ENCODE measurements at places on chromosomes 6 and 20.

DNA sequence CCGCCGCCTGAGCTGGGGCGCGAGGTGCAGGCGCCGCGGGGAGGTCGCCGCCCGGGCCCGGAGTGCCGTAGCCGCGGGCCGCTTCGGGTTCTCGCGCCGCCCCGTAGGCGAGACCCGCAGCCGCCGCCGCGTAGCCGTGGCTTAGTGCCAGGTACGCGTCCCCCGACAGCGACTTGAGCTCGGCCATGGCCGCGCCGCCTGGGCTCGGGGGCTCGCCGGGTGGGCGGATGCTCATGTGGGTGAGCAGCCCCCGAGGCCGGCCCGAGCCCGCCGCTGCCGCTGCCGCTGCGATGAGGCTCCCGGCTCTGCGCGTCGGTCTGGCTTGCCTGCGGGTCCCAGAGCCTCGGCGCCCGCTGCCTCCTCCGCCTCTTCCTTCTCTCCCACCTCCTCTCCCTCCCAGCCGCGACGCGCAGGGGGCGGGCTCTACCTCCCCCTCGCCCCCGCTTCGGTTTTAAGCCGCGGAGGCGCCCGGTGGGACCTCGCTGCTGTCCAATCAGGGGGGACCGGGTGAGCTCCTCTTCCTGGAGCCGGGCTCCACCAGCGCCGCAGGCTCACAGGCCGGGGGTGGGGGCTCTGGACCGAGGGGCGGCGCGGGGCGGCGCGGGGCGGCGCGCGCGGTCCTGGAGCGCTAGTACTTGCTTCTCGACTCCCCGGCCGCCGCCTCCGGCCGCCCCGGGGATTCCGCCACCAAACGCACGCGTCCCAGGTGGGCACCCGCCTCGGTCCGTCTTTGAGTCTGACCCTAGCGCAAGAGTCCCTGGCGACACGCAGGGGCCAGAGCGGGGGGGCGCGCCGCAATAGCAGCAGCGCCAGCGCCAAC is at the start of gene BHLHE23:
TSS of gene BHLHE23 (minus strand) at position 425 of the 820 bp plus-strand sequence. CDS start at position 235, 190 bp downstream.
- DNase-seq: no peak

GRCh38 chr6:166442131-166442685 is 59.5 kb upstream of the MPC1 start:
- DNase-seq: no peak

GRCh38 chr20:4112481-4113421 is 97.4 kb upstream of the RNF24 start:
- peak; percentile 67 for DNase-seq

GRCh38 chr20:62728781-62729300 is 20.2 kb downstream of the NTSR1 start:
- no peak for DNase-seq

DNA sequence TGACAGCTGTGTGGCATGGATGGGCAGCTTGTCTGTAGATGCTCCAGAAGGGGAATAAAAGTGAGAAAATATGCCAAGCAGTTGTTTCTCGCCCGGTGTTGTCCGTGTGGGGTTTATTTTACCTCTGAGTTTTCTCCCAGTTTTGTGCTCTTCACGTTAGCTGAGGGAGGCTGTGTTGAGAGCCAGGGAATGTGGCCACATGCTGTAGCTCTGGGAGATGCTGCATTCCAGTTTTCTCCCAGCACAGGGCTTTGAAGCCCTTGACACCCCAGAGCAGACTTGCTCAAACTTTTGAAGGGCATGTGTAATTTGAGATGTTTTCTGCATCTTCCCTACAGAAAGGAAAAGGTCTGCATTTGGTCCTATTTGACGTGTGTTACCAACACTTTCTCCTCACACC is 67.7 kb downstream of the RREB1 start:
- DNase-seq: peak; percentile 60

- no peak for DNase-seq
Observed at GRCh38 chr6:10402648-10403311, 12.1 kb downstream of the TFAP2A start.

DNA sequence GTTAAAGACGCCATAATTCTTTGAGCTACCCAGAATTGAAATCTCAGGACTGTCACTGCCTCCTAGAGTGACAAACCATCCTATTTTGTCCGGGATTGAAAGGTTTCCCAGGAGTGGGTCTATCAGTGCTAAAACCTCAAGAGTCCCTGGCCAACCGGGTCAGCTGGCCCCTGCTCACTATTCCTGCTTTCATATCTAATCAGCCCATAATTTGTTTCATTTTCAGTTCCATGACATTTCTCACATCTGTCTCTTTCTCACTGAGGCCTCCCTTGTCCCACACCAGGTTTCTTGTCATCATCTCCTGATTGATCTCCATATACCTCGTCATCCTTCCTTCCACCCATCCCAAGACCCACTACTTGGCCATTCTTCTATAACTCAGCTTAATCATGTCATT is 98.2 kb downstream of the SLC35B3 start:
- no peak for DNase-seq

GRCh38 chr6:43667245-43668150 is 20.1 kb downstream of the MRPS18A start:
- peak; percentile 62 for DNase-seq

DNA sequence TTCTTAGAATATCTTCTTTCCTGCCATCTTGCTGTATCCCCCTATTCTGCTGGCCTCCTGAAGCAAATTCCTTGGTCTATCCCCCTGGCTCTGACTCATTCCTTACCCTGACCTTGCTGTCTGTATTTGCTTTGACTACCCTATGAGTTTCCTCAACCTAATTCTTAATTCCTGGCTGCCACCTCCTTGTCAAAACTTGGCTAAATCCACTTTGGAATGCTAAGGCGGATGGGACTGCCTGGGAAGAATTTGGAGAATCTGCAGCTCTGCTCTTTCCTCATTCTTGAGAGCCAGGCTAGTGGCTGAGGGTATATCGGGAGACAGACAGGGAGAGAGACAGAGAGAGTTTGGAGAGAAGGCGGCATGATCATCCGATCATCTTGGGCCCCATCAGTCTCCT is 24.4 kb downstream of the CAP2 start:
- DNase-seq: peak; percentile 98

GRCh38 chr20:48411245-48411644 is 416.6 kb downstream of the PREX1 start:
- DNase-seq: no peak

- DNase-seq: no peak
Observed at GRCh38 chr6:77987035-77987384, 334.2 kb downstream of the MEI4 start.

- no peak for DNase-seq
Observed at GRCh38 chr6:30548375-30548774, 7.9 kb downstream of the GNL1 start.

DNA sequence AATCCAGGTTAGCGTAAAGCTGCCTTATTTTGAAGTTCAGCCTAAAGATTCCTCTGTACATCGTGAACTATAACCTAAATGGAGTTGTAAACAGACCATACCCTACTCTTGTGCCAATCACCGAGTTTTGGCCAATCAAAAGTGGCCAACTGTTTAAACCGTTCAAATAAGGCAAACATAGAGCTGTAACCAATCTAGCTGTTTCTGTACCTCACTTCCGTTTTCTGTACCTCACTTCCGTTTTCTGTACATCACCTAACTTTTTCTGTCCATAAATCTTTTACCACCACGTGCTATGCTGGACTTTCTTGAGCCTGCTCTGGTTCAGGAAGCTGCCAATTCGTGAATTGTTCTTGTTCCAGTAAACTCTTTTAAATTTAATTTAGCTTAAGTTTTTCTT is 39.7 kb downstream of the LBP start:
- no peak for DNase-seq

DNA sequence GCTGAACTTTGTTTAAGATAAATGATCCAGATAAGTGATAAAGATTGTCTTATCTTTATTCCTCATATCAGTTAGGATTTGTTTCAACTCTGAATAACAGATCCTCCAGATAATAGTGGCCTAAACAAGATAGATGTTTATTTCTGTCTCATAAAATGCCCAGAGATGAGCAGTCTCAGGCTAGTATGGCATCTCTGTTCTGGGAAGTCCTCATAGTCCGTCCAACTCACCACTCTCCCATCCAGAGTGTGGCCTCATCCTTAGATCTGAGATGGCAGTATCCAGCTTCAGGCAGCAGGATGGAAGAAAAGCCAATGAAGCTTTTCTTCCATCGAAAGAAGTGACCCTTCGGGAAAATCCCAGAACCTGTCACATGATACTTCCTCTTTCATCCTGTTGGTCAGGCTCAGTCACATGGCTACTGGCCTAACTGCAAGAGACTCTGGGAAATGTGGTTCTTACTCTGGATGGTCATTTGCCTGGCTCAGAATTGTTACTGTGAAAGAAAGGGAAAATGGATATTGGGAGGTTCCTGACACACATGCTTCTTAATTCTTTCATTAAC is 29.4 kb upstream of the TAGAP start:
- DNase-seq: peak; percentile 39

- no peak for DNase-seq
Observed at GRCh38 chr6:149056777-149057463, 260.6 kb upstream of the TAB2 start.

- DNase-seq: peak; percentile 31
Observed at GRCh38 chr6:32889533-32889932, 35.5 kb downstream of the PSMB9 start.

- DNase-seq: peak; percentile 15
Observed at GRCh38 chr20:43824309-43825050, 90.2 kb upstream of the TOX2 start.

DNA sequence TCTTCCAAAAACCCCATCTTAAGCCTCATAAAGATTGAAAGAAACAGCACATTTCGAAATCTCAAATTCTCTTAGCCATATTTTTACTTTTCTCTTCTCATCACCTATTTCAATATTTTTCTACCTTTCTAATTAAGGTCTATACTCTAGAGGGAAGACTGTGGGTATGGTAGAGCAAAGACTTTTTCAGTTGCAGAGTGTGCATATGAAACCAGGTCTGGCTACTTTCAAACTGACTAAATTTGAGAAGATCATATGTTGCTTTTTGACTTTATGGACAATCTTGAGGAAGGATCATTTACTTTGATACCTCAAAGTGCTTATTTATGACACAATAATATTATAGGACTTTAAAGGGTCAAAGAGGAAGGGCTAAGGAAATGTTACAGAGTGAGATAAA is 20.7 kb downstream of the FILIP1 start:
- no peak for DNase-seq

- peak; percentile 43 for DNase-seq
Observed at GRCh38 chr20:9068841-9069663, at the start of gene PLCB4. TSS of gene PLCB4 (plus strand) at chr20:9069087. CDS start at chr20:9307815, 238,728 bp downstream.

DNA sequence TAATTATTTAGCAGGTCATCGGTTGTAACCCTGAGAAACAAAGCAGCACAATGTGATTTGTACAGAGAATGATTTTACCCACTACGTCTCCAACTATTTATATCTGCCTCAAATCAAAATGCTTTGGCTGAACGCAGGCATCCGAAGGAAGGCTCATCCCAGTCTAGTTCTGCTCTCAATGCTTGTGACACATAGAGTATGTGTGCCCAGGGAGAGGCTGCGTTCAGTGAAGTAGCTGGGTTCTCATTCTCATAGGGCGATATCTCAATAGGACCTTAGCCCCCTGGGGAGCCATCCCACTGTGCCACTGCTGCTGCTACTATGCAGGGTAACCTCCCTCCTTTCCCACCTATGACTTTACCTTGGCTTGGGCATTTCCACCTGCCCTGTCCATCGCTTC is 407 bp downstream of the GABRR2 start:
- DNase-seq: no peak

DNA sequence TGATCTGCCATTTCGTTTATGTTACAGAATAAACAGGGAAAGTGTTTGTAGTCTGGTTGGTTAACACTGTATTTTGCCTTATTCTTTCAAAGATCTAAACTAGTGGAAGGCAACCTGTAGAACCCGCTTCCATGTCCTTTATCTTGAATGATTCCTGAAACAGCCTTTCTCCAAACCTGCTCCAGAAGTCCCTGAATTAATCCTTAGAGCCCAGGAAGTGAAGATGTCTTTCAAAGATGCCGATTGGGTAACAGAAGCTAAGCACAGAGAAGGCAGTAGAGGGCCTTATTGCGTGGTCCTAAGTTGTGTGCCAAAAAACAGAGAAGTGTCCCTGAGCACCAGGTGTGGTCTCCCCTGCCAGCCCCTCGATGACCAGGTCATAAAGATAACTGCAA is 19.2 kb upstream of the ZSCAN16 start:
- DNase-seq: no peak

DNA sequence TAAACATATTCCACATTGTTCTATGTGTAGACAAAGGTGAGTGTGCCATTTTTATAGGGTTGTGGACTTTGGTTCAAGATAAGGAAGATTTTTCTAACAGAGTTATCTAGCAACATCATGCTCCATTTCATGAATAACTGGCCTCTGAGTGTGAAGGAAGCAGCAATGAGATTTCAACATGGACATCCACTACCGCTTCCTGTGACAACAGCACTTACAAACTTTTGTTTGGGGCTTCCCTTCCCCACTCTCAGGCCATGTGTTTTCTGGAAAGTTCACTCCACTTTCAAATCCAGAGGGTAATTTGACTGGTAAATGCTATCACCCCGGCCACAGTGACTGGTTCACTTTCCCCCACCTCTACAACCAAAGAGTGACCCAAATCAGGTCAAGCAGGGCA is 38.1 kb upstream of the PROKR2 start:
- no peak for DNase-seq

DNA sequence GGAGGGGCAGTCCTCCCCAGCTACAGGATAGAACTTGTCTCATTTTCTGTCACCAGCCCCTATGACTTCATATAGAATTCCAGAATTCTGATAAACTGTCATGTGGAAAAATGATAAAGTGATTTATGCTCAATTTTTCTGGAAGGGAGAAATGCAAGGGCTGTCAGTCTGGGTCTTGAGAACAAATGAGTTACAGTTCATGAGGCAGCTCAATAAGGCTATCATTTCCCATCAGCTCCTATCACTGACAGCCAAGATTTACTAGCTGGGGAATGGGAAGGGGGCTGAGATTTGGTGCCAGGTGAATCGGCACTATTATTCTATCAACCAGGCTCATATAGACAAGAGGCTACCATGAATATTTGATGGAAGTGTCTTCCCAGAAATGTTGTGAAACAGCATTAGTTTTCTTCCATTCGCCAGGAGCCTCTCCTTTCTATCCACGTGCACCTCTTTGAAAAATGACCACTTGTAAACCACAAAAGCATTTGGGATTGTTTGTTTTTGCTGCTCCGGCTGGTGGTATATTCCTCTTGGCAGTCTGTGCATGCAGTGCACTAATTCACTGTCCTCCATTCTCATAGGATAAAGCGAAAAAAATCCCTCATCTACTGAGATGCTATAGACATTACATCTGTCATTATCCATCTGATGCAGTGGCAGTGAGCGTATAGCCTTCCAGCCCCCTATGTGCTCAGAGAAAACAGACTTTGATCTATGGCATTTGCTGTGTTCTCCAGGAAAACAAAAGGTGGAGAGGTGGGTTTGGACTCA is 528.7 kb upstream of the RNF217 start:
- no peak for DNase-seq

DNA sequence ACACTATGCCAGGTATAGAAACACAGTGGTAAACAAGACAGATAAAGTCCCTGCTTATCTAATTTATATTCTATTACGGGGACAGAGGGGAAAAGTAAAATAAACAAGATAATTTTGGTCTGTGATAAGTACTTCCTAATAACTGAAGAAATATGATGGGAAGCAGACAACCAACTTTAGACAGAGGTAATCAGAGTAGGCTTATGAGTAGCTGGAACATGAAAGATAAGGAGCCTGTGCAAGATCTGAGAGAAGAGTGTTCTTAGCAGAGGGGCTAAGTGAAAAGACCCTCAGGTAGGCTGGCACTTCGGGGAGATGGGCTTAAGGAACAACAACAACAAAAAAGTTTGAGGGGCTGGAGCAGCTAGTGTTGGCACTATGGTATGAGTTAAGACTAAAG is 4.1 kb downstream of the RNF8 start:
- no peak for DNase-seq

GRCh38 chr20:51326201-51326819 is 216.2 kb downstream of the NFATC2 start:
- no peak for DNase-seq

GRCh38 chr6:15264902-15265761 is 19.3 kb downstream of the JARID2 start:
- peak; percentile 79 for DNase-seq

Measured in fibroblast of skin of abdomen (primary cell).